A549 (cell line): ENCODE measurements at places on chromosomes 3 and 15.

DNA sequence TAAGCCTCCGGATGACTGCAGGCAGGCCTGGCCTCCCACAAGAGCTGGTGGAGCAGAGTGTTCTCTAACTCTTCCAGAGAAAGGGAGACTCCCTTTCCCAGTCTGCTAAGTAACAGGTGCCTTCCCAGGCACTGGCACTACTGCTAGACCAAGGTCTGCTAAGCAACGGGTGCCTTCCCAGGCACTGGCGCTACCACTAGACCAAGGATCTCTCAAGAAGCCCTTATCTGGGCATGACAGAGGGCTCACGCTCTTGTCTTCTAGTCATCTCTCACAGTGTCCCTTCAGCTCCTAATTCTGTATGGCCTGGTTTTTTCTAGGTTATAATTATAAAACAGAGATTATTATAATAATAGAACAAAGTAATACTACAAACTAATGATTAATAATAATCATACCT lies 27.8 kb downstream of the MYL3 start:
- no peak for DNase-seq

GRCh38 chr3:175274056-175274455 lies 414.9 kb downstream of the NAALADL2 start:
- no peak for DNase-seq

DNA sequence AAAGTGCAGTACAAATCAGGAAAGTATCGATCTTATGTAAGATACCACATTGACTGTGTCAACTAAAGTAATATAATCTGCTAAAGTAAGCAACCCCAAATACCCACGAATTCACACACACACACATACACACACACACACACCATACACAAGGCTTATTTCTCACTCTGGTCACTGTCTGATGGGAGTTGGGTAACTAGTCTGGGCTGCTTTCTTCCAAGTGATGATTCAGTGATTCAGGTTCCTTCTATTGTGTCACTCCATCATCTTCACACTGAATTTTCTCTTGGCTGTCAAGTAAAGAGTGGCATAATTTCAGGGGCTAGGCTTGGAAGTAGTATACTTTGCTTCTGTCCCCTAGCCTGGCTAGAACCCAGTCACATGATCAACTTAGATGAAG lies 104.8 kb upstream of the CCDC54 start:
- no peak for DNase-seq

- DNase-seq: no peak
Measured at GRCh38 chr3:123031051-123031450, 3.5 kb upstream of the SEMA5B start.

- no peak for DNase-seq
Measured at GRCh38 chr3:154220462-154220861, 99.3 kb downstream of the ARHGEF26 start.
